ENCODE measurements at places on chromosomes 11 and 22.

DNA sequence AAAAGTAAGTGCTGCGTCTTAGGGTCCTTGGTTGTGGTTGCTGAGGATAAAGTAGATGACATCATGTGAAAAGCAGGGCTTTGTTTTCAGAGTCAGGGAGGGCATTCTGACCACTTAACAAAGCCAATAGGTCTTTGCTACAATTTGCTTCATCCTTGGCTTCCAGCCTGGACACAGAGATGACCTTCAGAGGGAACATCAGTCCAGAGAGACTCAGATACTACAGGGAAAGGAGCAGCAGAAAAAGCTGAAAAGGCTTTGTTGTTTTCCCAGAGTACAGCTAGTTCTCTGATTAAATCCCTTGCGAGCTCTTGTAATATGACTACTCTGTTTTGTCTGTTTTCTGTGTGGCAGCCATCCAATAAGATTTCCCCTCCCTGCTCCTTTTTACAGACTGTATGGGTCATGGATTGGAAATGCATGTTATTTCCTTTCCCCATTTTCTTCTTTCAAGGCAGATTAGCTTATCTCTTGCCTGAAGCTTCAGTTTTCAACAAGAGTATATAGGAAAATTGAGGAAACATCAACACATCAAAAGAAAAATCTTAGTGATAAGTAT, 31.9 kb downstream of the ATG13 start:
- DNase-seq = peak; percentile 46

DNA sequence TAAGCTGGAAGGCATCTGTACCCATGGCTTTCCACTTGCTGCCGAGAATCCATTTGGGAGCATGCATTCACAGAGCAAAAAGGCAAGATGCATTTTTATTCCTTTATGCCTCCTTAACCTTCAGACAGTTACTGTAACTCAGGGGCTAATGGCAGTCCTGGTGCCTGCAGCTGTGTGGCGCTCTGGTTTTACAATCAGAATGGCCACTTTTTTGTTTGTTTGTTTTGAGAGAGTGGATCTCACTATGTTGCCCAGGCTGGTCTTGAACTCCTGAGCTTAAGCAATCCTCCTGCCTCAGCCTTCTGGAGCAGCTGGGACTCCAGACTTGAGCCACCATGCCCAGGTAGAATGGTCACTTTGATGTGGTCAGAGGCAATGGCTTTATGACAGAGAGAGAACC, 101.8 kb downstream of the NAV2 start:
- DNase-seq = no peak

DNA sequence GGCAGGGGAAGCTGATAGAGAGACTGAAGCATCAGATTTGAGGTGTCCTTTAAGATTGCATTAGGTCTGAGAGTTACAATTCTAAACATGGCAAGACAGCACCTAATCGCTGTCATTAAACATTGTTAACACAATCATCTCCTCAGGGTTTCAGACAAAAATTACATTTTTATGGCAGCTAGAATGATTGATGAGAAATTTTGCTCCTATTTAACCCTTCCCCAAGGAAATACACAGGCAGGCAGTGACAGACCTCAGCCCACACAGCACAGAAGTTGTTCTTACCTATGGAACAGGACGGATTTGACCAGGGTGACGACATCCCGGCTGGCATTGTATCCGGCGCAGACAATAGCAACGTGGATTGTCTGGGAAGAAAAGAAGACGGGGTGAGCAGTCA, 294.3 kb downstream of the LARGE1 start:
- DNase-seq = no peak

GRCh38 chr11:68212421-68213134, 518 bp downstream of the KMT5B start:
- DNase-seq = no peak

- no peak for DNase-seq
These were observed 28.8 kb downstream of the TOB2 start for GRCh38 chr22:41417622-41418390.

GRCh38 chr22:50226063-50226874, 18.6 kb downstream of the TUBGCP6 start:
- DNase-seq = no peak

GRCh38 chr11:324156-324555, 3.5 kb upstream of the IFITM3 start:
- no peak for DNase-seq

GRCh38 chr11:68447015-68447801, 13.3 kb upstream of the PPP6R3 start:
- no peak for DNase-seq

DNA sequence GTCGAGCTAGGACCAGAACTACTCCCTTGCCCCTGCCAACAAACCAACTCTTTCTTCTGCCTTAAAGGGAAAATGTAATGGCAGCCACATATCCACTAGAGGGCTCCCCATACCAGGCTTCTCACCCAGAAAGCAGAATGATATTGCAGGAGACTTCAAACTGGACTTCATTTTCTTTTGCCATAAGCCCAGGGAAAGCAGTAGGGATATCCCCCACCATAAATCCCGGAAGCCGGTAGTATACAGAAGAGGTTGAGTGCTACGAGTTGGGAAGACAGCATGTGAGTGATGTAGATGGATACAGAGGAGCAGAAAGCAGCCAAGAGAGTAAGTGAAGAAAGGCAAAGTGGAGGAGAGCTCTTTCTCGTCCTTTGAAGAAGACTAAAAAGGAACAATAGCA, 12.1 kb downstream of the PLAAT5 start:
- DNase-seq = peak; percentile 41

GRCh38 chr11:69538854-69539253, 57.4 kb downstream of the LINC01488 start:
- DNase-seq = no peak

DNA sequence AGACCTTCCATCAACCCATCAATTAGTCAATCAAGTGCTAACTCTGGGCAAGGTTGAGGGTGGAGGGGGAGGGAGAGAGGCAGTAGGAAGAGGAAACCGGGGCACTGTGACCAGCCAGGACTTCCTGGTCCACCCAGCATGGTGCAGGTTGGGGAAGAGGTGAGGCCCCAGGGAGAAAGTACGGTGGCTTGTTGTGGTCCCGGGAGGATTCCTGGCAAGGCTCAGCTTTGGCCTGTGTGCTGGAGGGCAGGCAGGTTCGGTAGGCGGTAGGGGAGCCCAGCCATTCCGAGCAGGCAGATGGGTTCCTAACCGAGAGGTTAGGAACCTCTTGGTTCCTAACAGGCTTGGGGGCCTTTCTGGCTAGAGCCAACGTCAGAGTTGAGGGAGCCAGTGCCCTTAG, 10.8 kb downstream of the ST14 start:
- no peak for DNase-seq

- no peak for DNase-seq
These were observed 376.7 kb upstream of the CCDC179 start for GRCh38 chr11:23236826-23237555.

DNA sequence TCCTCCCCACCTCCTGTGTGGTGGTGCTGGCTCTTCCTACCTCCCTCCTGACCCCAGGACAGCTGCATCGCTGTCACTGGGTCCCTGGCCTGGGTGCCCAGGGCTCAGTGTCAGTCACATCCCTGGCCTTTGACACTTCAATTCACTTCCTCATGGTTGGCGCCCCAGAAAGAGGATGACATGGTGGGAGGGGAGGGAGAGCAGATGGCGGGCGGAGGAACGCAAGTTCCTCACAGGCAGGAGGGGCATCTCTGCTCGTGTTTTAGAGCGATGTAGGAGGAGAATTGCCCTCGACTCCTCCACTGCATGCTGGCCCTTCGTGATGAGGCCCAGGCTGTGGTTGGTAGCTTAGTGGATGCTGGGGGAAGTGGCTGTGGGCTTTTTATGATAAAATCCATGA, 35.1 kb upstream of the KRTAP5-7 start:
- DNase-seq = no peak

GRCh38 chr11:64799623-64800302, 3.3 kb downstream of the MAP4K2 start:
- no peak for DNase-seq

DNA sequence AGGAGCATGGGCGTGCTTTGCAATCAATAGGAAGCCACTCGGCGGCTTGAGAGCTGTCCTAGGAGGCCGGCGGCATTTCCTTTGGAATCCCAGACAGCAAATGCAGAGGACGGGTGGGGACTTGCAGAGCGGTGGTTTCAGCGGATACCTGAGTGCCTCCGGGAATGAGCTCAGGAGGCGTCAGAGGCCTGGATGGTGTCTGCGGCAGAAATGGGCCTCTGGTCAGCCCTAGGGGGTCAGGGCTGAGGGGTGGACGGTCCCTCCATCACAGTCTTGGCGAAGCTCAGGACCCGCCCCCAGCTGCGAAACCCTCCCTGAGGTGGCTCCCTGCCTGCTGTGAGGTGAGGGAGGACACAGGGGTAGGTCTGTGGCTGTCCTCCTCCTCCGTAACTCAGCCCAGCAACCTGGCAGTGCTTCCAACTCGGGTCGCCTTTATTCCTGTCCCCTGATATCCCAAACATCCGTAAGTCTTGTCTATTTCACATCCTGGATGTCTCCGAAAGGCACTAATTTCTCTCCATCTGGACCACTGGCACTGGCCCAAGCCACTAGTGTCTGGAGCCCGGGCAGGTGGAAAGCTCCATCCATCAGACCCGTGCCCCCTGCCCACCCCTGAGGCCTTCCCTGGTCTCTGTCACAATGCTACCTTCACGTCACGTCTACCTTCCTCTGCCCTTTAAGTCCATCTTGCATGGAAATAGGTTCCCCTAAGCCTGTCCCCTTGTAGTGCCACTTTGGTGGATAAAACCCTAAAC, 686.6 kb downstream of the BRD1 start:
- DNase-seq = no peak

DNA sequence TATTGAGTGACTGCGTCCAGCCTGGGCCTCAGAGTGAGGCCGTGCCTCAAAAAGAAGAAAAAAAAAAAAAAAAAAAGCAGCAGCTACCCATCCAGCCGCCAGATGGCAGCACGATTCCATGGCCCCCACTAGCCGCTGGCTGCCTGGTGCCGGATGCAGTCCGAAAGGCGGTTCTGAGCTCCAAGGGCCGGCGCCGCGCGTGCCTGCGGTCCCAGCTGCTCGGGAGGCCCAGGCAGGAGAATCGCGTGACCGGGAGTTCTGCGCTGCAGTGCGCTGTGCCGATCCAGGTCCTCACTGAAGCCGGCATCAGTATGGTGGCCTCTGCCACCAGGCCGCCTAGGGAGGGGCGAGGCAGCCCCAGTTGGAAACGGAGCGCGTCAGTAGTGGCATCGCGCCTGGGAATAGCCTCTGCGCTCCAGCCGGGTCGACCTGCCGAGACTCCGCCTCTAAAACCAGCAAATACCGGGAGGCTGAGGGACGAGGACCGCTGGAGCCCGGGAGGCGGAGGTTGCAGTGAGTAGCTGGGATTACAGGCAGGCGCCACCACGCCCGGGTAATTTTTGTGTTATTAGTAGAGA, 19.3 kb downstream of the SCARF2 start:
- DNase-seq = no peak

GRCh38 chr11:128298271-128298670, 289.1 kb downstream of the ETS1 start:
- DNase-seq = no peak
